NCI-H510A (cell line): ENCODE measurements at places on chromosomes 13 and 19.

DNA sequence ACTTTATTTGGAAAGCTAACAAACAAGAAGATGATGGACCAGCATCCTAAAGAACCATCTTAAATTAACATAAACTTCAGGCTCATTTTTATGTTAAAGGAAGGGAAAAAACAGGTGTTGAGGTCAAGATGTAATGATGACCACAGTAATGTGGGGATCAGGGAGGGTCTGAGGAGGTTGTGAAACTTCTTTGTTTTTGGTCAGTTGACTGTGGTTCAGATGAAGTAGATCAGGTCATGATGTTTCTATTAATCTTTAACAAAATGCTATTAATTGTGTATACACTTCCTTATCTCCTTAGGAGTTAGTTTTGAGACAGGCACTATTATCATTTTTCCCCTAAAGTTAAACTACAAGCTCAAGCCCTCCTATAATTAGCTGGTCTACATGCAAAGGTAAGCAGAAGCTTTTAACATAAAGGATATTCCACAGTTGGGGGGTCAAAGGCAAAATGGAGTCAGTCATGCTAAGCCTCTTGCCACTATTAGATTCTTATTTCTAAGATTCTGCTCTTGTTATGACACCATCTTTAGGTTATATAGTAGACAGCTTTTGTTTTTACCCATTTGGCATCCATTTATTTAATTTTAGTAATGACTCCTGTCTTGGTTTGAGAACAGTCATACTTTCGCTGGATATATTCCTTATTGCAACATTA is 800.1 kb upstream of the PCDH9 start:
- no peak for DNase-seq

DNA sequence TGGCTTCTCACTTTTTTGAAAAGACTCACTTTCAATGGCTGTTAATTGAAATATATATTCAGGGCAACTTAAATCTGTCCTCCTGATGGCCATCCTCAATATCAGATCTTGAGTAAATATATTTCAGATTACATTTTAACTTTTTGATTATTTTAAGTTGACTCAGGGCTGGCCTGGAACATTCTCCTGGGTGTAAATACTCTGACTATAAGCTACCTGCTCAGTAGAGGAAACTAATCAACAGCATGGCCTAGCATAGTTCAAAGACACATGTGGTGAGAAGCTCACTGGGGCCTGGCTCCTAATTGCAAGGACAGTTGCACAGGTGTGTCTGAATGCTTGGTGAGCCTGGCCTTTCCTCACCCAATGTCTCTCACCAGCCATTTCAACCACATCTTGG is 5.5 kb upstream of the ZNF726 start:
- DNase-seq = no peak

DNA sequence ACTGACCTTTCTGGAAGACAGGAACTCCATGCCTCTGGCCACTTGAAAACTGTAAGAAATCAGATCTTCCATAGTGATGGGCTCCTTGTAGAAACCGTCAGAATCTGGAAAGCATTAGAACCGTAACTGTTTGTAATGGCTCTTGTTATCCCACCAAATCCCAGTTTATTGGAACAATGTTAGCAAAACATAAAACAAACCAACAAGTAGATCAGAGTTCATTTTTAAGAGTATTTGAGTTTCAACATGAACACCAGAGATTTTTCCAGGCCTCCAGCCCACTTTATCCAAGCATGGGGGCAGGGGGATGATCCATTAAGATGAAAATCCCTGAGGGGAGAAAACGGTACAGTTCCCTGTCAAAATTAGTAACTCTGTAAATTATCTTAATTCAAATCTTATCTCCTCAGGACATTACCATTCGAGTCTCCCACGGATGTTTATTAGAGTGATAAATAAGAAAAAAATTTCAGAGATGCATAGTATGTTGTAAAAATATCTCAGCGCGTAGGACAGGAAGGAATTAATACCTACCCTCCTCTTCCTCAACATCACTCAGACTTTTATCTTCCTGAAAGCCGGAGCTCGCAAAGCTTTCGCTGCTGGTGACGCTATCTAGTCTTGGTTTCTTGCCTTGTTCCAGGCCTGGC is 172.5 kb downstream of the FLT1 start:
- DNase-seq = no peak

- no peak for DNase-seq
These were observed 619.8 kb downstream of the DCT start for GRCh38 chr13:93859716-93860115.

DNA sequence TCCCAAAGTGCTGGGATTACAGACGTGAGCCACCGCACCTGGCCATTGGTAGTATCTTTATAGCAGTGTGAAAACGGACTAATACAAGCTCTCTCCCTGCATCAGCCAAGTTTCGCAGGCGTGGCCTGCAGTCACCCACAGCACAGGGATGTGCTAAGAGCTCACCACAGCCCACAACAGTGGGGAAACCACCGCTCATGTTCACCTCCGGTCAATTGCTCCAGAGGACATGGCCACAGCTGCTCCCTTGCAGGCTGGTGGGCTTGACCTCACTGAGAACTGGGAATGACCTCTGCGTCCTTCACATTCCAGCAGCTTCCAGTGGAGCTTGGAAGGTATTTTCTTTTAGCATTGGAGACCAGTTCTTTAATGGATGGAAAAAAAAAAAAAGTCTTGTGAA is 156.4 kb downstream of the KCTD15 start:
- no peak for DNase-seq

- no peak for DNase-seq
These were observed 60.1 kb downstream of the HSPH1 start for GRCh38 chr13:31101472-31102170.

- no peak for DNase-seq
These were observed 22.8 kb downstream of the KCTD15 start for GRCh38 chr19:33819506-33819879.

- peak; percentile 54 for DNase-seq
These were observed 11.6 kb upstream of the JUND start for GRCh38 chr19:18292810-18293641.

DNA sequence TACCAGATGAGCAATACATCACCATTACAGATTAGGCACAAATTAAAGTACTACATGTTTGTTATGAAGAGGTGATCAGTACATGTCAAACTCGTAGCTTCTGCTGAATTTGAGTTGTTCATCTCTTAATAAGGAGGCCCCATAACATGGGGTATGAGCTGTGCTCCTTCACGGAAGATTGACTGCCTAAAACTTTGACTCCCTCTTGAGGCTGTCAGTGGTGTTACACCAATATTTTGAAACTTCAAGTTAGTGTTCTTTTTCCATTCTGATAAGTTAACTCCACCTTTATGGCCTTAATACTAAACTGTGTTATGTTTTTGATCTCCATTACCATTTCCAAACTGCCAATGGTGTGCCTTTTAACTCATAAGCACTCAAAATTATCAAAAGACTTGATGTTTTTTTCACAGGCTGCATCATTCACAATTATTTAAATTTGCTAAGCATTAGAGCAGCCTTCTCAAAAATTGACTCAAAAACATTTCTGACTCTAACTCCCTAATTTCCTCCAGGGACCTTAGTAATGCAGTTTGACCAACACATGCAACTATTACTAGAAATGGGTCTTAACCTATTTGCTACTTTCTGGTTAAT is 1591.5 kb downstream of the PCDH9 start:
- no peak for DNase-seq

DNA sequence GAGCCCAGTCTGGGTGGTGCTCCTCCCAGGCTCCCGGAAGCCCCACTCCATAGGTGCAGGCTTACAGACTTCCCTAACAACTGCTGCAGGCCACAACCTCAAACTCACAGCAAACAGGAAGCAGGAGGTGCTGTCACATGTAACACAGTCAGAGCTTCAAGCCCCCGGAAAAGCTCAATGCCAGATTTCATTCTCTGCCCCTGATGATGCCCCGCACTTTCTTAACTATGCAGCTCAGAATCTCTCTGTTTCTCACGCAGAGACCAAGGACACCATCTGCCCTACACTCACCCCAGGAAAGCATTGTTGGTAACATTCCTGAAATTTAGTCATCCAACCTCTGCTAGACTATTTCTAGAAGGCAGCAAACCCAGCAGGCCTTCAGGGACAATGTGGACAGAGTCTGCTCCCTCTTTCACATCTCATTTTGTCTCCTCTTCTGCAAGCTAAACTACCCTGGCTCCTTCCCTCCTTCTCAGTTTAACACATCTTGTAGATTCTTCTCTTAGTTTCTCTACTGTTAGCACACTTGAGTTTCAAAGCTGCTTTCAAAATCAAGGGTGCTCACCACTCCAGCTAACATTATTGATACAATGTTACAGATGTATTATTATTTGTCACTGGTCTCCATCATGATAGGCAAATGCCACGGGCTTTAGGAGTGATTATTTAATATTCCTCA is 162.5 kb downstream of the KCTD12 start:
- DNase-seq = no peak

DNA sequence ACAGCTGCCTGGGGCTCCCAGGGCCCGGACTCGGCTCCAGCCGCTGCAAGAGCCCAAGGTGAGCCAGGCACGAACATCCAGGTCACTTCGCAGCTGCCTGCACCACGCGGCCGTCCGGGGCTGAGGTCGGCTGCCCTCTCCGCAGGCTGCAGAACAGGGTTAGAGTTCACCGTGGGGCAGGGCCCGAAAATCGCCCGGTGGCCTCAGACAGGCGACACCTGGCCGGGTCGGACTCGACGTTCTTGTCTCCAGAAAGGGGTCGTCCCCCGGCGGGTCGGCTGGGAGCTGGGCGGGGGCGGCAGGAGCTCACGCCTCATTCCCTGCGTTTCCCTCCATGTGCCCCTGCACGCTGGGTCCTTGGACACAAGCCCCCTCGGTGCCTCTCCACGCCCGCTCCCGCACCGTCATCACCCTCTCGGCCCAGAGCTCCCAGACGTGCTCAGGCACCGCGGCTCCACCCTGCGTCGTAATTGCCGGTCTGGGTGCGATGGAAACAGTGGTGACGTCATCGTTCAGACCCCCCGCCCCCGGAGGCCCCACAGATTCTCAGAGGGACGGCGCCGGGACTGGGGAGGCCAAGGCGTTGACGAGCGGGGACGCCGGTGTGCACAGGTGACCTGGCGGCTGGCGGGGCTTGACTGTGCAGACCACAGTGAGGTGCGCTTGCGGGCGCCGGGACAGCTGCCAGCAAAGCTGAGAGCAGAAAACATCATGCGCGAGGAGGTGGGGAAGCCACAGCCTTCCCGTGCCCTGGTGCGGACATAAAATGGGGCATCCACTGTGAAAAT is 4.0 kb upstream of the GRIN3B start:
- DNase-seq = no peak

DNA sequence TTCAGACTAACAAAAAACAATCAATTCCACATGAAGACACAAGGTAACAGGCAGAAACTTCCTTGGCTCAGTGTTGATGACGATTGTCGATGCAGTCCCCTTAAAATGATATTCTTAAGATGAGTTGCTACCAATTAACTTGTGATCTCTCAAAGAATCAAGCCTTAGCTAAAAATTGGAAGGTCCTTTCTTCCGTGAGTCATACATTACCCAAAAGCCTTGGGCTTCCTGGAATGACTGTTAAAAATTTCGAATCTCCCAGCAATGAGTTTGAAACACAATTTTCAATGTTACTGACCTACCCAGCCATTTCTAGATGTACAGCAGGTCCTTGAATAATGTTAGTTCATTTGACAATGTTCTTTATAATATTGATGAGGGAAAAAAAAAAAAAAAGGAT is 28.0 kb upstream of the RB1 start:
- DNase-seq = no peak

DNA sequence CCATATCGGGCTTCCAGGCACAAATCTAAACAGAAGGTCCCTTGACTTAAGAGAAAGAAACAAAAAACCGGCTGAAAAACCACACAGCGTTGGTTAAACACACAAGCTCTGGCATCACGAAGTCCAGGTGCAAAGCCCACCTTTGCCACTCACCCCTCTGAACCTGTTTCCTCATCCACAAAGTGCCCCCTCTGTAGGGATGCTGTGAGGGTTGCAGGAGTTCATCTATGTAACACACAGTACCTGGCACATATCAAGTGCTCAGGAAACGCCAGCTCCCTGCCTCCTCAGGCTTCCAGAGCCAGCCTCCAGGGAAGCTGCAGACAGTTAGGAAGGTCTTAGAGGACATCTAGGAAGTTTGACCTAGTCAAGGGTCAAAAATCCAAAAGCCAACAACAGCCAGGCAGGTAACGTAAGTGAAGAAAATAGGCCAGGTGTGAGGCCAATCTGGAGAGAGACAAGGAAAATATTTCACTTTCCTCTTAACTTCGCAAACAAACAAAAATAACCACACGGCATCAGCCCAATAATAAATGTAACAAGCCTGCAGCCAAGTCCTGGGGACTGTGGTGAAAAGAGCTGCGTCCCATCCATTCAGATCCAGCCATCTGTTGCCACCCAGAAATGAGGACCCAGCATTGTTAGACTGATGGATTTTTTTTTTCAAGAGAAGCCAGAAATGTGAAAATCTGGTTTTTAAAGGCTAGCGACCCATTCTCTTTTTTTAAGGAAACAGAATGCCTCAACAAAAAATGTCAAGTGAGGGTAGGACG is 10.0 kb downstream of the KDELR1 start:
- no peak for DNase-seq

DNA sequence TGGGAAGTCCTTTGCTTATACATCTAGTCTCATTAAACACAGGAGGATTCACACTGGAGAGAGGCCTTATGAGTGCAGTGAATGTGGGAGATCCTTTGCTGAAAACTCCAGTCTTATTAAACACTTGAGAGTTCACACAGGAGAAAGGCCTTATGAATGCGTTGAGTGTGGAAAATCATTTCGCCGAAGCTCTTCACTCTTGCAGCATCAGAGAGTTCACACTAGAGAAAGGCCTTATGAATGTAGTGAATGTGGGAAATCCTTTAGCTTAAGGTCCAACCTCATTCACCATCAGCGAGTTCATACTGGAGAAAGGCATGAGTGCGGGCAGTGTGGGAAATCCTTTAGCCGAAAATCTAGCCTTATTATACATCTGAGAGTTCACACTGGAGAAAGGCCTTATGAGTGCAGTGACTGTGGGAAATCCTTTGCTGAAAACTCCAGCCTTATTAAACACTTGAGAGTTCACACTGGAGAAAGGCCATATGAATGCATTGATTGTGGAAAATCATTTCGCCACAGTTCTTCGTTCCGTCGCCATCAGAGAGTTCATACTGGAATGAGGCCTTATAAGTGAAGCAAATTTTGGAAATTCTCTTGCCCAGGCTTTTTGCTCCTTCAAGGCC is 9.9 kb downstream of the ZNF586 start:
- DNase-seq = no peak

DNA sequence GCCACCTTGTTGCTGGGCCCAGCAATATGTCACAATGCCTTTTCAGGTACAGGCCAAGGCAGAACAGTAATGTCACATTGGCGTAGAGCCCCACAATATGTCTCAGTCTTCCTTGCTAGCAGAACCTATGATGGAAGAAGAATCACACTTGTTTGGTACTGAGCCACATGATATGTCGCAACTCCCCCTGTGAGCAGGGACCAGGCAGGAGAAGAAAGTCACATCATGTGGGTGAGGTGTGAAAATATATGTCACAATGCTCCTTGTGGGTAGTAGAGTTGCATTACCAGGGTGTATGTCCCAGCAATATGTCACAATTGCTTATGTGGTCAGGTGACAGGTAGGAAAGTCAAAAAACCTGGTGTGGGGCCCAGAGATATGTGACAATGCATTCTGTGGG is 7.1 kb upstream of the ZNF91 start:
- DNase-seq = no peak
